ENCODE measurements at places on chromosomes 1 and 21.

DNA sequence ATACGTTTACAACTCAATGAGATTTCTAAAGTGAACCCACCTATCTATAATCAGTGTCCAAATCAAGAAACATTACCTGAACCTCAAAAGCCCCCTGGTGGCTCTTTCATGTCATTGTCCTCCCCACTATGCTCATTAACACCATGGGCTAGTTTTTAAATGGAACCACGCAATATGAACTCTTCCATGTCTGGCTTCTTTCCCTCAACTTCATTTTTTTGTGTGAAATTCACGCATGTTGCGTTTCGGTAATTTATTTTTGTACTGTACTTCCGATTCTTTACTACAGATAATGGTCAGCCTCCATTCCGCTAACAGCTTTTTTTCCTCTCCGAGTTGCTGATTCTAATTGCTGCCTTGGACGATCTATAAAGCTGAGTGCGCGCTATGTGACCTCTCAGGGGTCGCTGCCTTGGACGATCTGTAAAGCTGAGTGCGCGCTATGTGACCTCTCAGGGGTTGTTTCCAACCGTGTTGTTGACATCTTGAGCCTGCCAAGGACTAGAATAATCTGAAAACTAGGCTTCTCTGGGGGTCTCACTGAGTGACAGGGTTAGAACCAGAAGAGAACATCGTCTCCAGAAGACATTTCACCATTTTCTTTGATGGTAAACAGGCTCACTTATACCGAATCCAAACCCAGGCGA is 1.1 kb upstream of the CACYBP start:
- DNase-seq = peak; percentile 77

- no peak for DNase-seq
Measured at GRCh38 chr1:43324810-43325209, 12.8 kb upstream of the MPL start.

DNA sequence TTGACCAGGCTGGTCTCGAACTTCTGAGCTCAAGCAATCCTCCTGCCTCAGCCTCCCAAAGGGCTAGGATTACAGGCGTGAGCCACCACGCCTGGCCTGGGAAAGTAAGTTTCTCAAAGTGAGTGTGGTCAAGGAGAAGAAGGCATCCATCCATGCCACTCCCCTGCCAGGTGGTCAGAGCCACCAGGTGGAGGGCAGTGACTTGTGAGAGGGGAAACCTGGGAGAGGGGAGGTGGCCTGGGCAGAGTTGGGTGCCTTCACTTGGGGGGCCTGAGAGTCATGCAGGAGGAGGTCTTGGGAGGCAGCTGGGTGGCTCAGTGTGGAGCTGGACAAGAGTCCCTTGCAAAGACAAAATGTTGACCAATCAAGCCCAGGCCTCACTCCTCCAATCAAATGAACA is 470.0 kb downstream of the MATN1 start:
- DNase-seq = no peak

GRCh38 chr1:165068741-165069140 is 287.8 kb downstream of the LMX1A start:
- no peak for DNase-seq

- DNase-seq = no peak
Measured at GRCh38 chr1:38827318-38827717, 32.3 kb downstream of the RRAGC start.

- DNase-seq = no peak
Measured at GRCh38 chr1:112146201-112146715, 156.8 kb upstream of the KCND3 start.

DNA sequence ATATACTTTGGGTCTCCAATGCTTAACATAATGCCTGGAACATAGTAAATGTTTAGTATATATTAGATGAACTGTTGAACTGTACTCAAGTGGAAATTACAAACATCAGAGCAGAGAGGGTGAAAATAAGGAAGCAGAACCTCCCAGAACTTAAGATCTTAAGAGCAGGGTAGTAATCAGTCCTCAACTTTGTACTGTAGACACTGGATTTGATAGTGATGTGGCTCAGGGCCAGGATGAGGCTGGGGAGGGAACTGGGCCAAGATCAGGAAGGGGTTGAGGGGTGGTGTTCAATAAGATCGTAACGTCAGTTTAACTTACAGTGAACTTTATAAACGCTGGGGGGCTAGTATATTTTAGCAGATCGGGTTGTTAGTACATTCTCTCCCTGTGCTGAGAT is 15.4 kb downstream of the MPZL1 start:
- DNase-seq = no peak

DNA sequence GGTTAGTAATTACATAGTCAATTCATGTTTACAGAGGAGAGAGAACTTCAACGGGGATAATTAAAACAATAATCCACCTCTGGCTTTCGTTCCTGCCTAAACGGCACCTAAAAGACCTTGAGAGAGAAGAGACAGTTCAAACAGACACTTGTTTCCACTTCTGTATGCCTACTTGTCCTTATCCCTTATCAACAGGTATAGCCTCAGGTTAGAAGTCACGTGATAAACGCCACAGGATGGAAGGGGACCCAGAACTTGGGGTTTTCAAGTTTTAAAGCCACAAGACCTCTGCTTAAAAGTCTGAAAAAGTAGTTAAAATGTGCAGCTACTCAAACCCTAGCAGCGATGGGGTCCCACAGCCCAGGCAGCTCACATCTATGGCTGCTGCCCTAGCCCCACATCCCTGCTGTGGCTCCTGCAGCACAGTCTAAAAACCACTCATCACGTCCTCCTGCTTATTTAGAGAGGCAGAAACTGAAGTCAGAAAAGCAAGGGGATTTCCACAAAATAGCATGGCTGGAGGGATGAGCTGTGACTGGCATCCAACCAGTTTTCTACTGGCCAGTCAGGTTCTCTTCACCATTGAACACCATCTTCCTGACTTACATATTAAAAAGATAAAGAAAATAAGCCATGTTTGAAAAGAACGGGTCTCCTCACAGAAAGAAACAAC is 51.2 kb upstream of the SEC16B start:
- DNase-seq = no peak

- peak; percentile 10 for DNase-seq
Measured at GRCh38 chr1:245888809-245889208, 618.3 kb downstream of the SMYD3 start.

DNA sequence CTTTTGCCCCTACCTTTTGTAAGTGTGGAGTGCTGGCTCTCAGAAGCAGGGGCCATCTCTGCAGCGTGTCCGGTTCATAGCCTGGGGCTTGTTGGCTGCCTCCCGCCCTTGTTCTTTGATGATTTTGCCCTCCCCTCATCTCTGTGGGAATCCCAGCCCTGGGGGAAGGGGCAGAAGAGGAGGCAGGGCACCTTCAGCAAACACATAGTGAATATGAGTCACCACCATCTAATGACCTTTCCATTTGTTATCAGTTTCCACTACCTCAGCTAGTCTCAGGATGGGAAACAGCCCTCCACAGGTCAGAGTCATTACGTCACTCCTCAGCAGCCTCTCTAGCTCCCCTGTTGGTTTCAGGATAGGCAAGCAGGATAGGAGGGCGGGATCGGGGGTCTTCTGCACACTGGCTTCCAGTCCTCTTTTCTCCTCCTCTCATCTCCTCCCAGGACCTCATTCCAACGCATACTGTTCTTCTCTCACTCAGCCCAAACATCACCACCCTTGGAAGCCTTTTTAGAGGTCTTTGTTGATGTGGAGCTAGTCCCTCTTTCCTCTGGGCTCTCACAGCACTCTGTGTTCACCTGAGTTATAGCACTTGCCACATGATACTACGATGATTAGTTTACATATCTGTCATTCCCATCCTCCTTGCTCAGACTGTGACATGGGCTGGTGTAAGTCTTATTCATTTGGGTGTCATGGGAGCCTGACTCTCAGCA is 15.8 kb downstream of the GADD45A start:
- DNase-seq = peak; percentile 79

DNA sequence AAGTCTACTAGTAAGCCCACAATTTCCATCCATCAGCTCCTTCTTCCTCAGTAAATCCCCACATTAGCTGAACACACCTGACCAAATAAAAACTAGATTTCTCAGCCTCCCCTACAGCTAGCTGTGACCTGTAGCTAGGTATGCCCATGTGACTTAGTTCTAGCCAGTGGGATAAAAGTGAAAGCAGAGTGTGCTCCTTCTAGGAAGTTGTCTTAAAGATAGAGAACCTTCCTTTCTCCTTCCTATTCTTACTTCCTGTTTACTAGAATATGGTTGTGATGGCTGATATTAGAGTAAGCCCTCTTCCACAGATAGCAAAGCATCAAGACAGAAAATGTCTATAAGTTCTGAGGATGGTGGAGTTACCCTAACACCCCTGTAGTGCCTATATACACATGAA is 67.0 kb downstream of the PIK3R3 start:
- DNase-seq = no peak

DNA sequence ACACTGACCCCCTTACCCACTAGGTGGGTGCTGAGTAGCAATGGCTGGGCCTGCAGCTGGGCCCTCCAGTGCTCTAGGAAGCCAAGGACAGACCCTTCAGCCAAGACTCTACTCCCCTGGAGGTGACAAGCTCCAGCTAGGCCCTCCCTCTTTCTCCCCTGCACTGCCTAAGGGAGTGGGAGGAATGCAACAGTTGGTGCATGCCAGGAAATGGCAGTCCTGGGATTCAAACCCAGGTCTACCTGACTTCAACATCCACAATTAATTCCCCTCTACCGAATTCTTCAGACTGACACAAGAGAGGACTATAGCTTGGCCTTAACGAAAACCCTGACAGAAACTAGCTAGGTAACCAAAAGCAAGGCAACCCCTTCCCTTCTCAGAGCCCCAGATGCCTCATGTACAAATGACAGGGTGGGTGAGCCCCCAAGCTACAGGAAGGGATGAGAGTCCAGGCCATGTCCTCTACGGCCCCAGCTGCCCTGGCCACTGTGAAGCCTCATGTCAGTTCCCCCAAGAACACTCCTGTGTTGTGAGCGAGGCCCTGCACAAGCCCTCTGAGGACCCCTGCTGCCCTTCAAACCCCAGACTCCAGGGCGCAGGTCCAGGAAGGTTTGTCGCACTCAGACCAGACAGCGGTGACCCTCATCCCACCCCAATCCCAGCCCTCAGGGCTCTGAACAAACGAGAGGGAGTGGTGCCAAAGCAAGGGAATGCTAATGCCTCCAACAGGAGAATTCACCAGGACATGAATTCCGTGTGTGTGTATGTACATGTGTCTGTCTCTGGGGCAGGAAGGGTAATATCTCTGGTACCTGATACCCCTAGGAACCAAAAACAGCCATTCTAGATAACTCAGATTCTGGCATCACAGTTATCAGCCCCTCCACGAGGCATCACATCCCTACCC is 92.3 kb downstream of the MRPL37 start:
- DNase-seq = no peak

- DNase-seq = peak; percentile 70
Measured at GRCh38 chr1:183234660-183235476, 48.8 kb downstream of the LAMC2 start.

DNA sequence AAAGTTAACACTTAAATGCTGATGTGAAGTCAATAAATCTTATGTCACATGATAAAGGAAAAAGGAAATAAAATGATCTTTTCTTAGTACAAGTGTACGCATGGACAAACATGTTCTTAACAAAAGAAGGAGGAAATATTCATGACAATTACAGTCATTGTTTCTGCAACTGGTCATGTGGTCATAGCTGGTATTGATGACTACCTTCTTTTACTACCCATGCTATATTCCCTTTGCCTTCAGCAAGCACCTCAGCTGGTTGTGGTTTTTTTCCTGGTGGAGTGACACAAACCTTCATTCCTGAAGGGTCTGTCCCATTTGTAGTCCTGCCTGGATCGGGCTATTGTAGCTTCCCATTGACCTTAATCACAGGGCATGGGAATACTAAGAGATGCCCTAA is 23.4 kb upstream of the TSHB start:
- DNase-seq = no peak

DNA sequence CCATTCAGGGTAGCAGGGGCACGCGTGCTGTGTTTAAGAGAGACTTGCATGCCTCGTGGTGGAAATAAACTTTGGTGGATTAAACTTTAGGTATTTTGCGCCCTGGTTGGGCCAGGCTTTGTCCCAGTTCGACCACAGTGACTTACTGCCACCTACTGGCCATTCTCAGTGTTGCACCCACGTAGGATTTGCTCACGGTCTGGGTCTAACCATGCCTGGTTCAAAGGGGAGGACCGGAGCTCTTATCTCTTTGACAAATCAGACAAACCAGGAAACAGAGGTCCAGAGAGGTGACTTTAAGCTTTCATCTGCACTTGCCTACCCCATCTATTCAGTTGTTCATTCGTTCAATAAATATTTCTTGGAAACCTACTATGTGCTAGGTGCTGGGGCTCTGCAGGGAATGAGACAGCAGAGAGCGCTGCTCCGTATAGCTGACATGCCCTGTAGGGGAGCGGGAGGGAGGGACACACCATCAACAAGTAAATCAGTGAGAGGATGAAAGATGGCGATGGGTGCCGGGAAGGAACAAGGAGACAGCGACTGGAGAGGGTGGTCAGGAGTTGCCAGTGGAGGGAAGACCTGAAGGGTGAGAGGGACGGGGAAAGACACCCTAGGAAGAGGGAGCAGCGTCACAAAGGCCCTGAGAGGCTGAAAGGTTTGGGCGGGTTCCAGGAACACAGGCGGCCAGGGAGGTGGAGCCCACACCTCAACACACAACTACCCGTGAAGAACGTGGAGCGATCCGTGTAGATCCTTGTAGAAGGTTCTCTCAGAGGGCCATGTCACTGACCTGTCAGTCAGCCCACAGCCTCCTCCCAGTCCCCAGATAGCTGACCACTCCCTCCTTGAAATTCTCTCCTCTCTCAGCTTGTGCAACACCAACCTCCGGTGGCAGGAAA is 27.2 kb upstream of the TINAGL1 start:
- DNase-seq = peak; percentile 84

GRCh38 chr1:233015965-233016364 is 65.6 kb downstream of the NTPCR start:
- no peak for DNase-seq
